Colonic mucosa (tissue), 4 donors: ENCODE measurements at places on chromosomes 6 and 20. TPM values are rescaled to one million over a fixed set of nuclear protein-coding genes. Genes with fewer than 3 reads are reported as not detected.

DNA sequence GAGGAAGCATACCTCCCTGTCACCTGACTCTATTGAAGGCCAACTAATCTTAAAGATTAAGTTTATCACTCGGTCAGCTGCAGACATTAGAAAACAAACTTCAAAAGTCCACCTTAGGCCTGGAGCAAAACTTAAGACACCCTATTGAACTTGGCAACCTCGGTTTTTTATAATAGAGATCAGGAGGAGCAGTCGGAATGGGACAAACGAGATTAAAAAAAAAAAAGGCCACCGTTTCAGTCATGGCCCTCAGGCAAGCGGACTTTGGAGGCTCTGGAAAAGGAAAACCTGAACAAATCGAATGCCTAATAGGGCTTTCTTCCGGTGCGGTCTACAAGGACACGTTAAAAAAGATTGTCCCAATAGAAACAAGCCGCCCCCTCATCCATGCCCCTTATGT is 7.2 kb upstream of the PRR18 start:
- H3K4me1 ChIP-seq, result no peaks in the 10 kb centered on the region
- no peaks in the 10 kb centered on the region for H3K36me3 ChIP-seq
- H3K27ac ChIP-seq, result no peak overlapping the region
- no peak for DNase-seq

GRCh38 chr6:138219901-138220300 is 1.6 kb upstream of the PBOV1 start:
- H3K27ac ChIP-seq, result peak overlapping the region; percentile 24
- H3K27me3 ChIP-seq, result no peaks in the 10 kb centered on the region
- no peaks in the 10 kb centered on the region for H3K4me1 ChIP-seq
- H3K4me3 ChIP-seq, result no peak overlapping the region
- DNase-seq, result no peak

DNA sequence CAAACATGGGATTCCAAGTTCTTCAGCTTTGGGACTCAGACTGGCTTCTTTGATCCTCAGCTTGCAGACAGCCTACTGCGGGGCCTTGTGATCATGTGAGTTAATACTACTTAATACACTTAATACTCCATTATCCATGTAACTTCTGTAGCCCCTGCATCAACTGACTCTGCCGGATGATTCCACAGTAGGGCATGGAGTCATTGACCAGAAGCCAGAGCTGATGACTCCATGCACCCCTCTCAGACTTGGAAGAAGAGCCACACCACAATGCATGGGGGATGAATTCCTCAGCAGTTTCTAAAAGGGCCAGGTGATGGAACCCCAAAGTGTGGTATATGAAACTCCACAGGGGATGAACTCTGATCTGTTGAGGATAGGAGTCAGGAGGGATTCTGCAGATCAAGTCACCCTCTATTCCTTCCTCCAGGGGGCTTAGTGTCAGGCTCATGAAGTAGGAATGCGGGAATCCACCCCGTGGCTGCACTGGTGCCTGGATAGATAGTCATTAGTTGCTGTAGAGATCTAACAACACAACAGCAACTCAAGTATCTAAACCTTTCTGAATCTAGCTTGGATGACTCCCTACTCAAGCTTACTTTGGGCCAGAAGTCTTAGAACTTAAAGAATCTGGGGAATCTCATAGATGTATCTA is 70.2 kb downstream of the GPR6 start:
- no peaks in the 10 kb centered on the region for H3K36me3 ChIP-seq
- H3K27ac ChIP-seq, result no peak overlapping the region
- H3K4me3 ChIP-seq, result no peak overlapping the region
- H3K27me3 ChIP-seq, result no peaks in the 10 kb centered on the region

DNA sequence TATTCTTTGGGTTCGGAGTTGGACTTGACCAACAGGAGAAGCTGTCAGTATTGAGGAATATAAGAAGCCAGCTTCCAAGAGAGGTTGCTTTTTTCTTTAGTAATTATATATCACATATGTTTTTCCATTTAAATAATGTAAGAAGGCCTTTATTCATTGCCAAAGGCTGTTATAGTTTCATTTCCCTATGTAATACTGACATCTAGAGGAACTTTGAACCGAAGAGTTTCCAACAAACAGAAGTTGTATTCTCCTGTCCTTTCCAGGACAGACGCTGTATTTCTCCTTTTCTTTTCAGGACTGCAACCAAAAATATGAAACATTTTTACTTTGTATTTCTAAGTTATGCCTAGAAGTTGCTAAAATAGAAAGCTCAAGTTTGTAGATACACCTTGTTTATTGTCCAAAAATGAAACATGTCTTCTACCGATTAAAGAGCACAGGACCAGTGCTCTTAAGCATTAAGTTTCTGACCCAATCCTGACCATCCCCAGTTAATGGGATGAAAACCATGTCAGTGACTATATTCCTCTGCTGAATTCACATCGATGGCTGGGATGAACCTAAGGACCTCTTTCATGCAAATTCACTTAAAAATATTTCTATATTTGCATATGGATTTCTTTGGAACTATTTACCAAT is 55.1 kb downstream of the MYLK4 start:
- DNase-seq, result no peak
- no peak overlapping the region for H3K4me3 ChIP-seq
- H3K27me3 ChIP-seq, result no peaks in the 10 kb centered on the region
- no peaks in the 10 kb centered on the region for H3K4me1 ChIP-seq
- no peaks in the 10 kb centered on the region for H3K36me3 ChIP-seq

The GHRH gene
- not detected for total RNA-seq

The MYLK2 gene
- 0.20 TPM for total RNA-seq

DNA sequence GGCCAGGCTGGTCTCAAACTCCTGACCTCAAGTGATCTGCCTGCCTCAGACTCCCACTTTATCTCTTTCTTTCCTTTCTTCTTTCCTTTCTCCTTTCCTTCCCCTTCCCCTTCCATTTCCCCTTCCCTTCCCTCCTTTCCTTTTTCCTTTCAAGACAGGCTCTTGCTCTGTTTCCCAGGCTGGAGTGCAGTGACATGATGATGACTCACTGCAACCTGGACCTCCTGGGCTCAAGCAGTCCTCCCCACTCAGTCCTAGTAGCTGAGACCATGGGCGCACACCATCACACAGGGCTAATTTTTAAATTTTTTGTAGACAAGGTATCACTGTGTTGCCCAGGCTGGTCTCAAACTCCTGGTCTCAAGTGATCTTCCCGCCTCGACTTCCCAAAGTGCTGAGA is 377.6 kb upstream of the ZFP64 start:
- no peaks in the 10 kb centered on the region for H3K4me1 ChIP-seq
- no peak overlapping the region for H3K4me3 ChIP-seq
- H3K27ac ChIP-seq, result no peak overlapping the region
- H3K27me3 ChIP-seq, result no peaks in the 10 kb centered on the region
- no peaks in the 10 kb centered on the region for H3K36me3 ChIP-seq

GRCh38 chr6:131982740-131983259 is 31.6 kb upstream of the CCN2 start:
- H3K27ac ChIP-seq, result no peak overlapping the region
- H3K4me3 ChIP-seq, result no peak overlapping the region
- no peaks in the 10 kb centered on the region for H3K27me3 ChIP-seq
- DNase-seq, result no peak

- H3K4me1 ChIP-seq, result no peaks in the 10 kb centered on the region
- H3K36me3 ChIP-seq, result no peaks in the 10 kb centered on the region
- H3K27me3 ChIP-seq, result no peaks in the 10 kb centered on the region
- DNase-seq, result no peak
- H3K4me3 ChIP-seq, result no peak overlapping the region
- H3K27ac ChIP-seq, result no peak overlapping the region
Measured at GRCh38 chr6:72035966-72036365, 149.6 kb downstream of the RIMS1 start.

The PTCHD4 gene
- not detected for total RNA-seq

The BCAS4 gene
- total RNA-seq, result 2.7 TPM
